ENCODE measurements at places on chromosomes 13 and 19.

- DNase-seq, result no peak
These were observed 190.9 kb upstream of the RNF113B start for GRCh38 chr13:98368019-98368418.

GRCh38 chr19:56092685-56093631 lies 28.1 kb downstream of the ZNF787 start:
- DNase-seq, result no peak

GRCh38 chr13:98749501-98749900 lies 3.0 kb downstream of the SLC15A1 start:
- DNase-seq, result no peak

- no peak for DNase-seq
These were observed 8.4 kb downstream of the STARD13 start for GRCh38 chr13:33277037-33277740.

- DNase-seq, result peak; percentile 69
These were observed 50.4 kb downstream of the MYO9B start for GRCh38 chr19:17125728-17126677.

- no peak for DNase-seq
These were observed 7.7 kb downstream of the FBXL12 start for GRCh38 chr19:9811139-9811538.

DNA sequence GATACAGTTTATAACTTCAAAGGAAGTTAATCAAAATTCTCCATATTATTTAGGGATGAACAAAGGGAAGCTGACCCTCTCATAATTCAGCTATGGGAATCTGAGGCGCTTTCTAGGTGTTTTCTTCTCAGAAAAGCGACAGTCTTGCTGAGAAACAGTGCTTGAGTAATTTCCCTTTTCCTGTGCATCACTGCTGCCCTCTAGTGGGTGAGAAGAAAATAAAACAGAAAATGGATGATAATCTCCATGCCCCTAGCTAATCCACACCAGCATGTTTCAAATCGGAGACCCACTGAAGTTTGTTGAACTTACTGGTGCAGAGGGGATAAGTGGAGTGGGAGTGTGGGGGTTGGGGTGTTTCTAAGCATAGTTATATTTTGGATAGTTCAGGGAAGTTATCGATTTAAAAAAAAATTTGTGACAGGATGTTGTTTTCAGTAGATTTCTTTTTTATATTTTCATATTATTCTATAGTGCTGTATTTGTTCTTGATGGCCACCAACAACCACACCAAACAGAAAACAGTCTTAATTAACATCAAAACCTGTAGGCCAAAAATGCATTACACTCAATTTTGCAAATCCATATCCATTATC lies 21.4 kb downstream of the LCP1 start:
- no peak for DNase-seq

GRCh38 chr19:2428756-2429711 lies 1.6 kb upstream of the TIMM13 start:
- no peak for DNase-seq

DNA sequence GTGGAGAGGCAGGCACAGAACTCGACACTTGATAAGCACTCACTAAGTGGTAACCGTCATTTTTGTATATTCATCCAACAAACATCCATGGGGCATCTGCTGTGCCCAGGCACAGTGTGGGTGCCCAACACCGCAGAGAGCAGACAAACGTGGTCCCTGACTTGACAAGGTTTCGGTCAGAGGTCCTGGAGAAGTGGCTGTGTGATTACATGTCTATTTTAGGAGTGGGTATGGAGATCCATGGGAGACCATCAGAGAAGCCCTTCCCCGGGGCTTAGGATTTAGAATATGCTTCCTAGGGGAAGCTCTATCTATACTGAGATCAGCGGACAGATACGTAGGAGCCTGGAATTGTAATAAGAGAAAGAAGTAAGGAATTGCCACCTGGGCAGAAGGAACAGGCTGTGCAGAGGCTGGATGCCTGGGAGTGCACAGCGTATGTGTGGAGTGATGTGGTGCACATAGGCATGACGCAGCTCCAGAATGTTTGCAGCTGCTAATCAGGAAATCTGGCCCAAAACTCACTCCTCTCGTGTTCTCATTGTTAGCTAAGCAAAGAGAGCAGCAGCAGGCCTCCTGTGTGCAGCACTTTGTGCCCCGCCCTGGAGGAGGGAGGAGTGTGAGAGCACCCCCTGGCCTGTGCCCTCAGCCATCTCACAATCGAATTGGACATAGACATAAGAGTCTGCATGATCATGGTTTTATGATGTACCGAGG lies 23.0 kb upstream of the IRS2 start:
- DNase-seq, result no peak

DNA sequence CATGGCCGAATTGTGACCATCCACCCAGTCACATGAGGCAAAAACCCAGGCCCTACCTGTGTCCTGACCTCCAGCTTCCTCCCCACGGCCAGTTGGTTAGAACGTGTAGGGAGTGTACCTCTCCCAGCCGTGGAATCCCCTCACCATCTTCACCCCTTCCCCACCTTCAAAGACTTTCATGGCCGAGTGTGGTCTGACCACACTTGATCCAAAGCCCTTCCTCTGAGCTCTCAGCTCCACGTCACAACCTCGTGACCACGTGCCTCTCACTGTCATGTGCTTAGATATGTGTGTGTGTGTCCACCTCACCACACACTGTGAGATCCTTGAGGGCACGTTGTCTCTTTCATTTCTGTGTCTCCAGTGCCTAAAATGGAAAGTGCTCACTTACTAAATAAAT lies 48.6 kb upstream of the UBE2L5 start:
- no peak for DNase-seq

DNA sequence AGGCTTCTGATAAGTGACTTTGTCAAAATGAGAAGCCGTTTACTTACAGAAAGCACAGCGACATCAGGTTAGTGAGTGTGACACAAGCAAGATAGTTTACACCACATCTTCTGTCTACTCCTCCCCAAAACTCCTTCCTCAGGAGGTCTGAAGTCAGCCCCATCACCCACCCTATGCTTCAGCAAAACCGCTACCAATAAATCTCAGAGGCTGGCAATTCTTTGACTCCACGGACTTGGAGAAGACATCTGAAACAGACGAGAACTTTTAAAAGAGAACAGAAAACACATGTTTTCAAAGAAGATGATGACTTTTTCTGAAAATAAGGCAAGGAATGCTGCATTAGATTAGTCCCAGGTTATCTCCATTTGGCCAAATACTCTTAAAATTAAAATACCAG lies 261.1 kb downstream of the TBC1D4 start:
- no peak for DNase-seq

GRCh38 chr19:55809381-55810058 lies 22.3 kb downstream of the NLRP11 start:
- DNase-seq, result no peak

DNA sequence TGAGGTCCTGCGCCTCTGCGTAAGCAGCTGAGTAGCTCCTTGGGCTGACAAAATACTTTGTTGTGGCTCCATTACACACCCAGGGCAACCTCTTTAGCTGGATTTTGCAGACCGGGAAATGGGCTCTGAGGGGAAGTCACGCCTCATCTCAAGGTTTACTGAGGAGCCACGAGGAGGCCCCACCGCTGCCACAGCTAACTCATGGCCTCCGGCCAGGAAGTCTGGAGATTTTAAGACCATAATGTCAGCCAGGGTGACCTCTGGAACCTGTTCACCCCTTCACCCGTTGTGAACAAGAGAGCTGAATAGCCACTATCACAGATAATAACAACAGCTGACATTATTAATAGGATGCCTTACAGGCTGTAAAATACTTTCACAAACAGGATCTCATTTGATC lies 351.3 kb upstream of the TMTC4 start:
- no peak for DNase-seq
